ENCODE measurements at places on chromosomes 2 and 18.

DNA sequence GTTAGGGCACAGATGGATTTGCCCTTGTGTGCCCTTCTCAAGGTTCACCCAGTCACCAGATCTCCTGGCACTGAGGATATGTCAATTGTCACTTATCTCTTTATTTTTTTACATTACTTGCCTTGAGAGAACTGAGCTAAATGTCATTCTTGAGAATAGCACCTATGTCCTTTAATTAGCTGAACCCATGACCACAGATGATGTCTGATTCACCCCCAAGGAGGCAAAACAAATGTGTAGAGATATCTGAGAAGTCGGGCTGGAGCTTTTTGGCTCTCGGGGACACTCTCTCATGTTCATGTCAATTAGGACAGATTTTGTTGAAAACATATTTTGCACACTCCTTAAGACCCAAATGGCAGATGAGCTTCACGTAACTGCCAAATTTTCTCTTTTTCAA lies 171.4 kb upstream of the LRRTM1 start:
- DNase-seq = no peak

GRCh38 chr2:70029814-70030409 lies 57.4 kb upstream of the PCBP1 start:
- no peak for DNase-seq

DNA sequence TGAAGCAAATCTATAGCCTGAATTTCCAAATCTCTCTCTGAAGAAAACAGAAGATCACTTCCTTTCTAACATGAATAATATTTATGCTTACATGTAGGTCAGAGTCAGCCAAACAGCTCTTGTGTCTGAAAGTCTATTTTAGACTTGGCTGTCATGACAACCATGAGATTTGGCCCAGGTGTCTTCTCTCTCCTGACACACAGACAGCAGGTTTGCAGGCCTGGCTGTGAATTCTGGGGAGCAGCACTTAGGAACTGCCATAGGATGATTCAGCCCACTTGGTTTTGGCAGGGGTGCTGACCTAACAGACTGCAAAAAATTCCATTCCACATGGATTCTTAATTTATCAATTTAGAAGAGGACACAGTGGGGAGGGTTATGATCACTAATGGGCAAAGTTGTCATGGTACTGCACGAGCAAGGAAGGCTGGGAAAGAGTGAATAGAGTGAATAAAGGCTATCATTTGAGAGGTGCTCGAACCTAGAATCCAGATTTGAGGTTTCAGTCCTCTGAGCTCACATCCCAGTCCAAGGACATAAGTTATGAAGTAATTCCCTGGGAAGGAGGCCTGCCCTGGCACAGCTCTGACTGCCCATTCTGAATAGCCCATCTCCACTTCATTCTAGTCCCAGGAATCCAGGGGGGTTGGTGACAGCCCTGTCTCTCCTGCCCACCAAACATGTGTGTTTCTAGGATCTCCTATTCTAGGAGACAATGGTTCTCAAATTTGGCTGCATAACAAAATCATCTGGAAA lies 453.9 kb upstream of the TRIB2 start:
- no peak for DNase-seq

GRCh38 chr2:46508759-46509158 lies 29.4 kb downstream of the TMEM247 start:
- no peak for DNase-seq

DNA sequence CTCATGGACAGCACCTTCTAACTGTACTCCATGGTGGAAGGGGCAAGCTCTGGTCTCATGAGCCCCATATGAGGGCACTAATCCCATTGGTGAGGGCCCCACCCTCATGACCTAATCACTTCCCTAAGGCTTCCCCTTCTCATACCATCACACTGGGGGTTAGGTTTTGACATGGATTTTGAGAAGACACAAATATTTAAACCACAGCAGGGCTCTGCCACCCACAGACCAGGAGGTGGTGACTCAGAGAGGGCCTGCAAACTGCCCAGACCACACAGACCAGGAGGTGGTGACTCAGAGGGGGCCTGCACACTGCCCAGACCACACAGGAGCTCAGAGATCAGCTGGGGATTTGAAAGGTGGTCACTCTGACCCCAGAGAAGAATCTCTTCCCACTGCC lies 222.0 kb downstream of the KLHL29 start:
- DNase-seq = no peak

DNA sequence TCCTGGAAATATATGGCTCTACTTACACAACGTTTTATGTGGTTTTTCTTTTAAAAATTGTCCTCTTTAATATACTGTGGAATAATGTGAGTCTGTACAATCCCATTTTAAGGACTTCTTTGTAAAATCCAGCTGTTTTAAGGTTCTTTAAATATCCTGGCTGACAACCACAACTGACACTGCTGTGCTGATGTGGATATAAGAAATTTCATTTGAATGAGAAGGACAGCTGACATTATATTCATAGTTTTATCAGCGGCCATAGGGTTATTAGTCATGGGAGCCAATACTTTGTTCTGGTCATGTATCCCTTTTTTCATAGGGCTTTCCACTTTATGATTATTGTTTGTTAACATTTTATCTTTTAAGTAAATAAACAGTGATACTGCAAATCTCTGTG lies 169.5 kb downstream of the CAMKMT start:
- DNase-seq = no peak

GRCh38 chr2:105592288-105592687 lies 152.4 kb upstream of the NCK2 start:
- no peak for DNase-seq

Measured in RWPE2 (cell line).